ENCODE measurements at places on chromosomes 1 and 21. TPM values are rescaled to one million over a fixed set of nuclear protein-coding genes. Genes with fewer than 3 reads are reported as not detected.

The AKR7A3 gene
- total RNA-seq, result 1.2 TPM

The SIK1 gene
- 2.5 TPM for total RNA-seq

The ITLN2 gene
- total RNA-seq, result 0.15 TPM

The OR2L2 gene
- 0.29 TPM for total RNA-seq

The BCL2L15 gene
- total RNA-seq, result 0.79 TPM
